ENCODE measurements at places on chromosomes 12 and 14.

GRCh38 chr12:124675881-124676713 lies 108.7 kb upstream of the NCOR2 start:
- no peak for DNase-seq

GRCh38 chr14:105147671-105148603 lies 20.6 kb downstream of the JAG2 start:
- DNase-seq: no peak

GRCh38 chr14:104102282-104102914 lies 16.9 kb downstream of the ASPG start:
- DNase-seq: no peak

GRCh38 chr12:52024845-52025230 lies 18.1 kb downstream of the TAMALIN start:
- peak; percentile 31 for DNase-seq

- no peak for DNase-seq
These were observed 153.1 kb downstream of the TMEM117 start for GRCh38 chr12:43988838-43989560.

DNA sequence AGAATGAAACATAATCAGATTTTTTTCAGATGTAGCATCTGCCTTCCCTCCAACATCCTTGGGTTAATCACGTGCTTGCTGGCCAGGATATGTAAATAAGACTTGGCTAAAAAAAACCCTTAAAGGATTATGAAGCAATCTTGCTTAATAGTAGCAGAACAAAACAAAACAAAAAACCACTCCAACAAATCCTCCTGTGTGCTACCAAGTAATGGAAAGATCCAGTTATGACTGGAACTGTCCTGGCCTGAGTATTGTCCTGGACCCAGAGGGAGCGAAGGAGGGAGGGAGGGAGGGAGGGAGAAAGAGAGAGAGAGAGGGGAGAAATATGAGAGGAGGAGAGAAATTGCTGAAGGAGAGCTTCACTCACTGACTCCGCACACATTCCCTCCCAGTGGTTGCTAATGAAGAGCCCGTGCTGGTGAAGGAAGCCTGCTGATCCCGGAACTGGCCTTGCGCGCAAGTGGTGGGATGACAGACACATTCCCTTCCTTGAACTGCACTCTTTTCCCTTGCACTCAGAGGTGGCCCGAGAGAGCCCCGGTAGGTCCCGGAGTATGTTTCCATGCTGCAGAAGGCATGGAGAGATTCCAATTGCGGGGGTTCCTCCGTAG lies 57.2 kb downstream of the HMGA2 start:
- no peak for DNase-seq

DNA sequence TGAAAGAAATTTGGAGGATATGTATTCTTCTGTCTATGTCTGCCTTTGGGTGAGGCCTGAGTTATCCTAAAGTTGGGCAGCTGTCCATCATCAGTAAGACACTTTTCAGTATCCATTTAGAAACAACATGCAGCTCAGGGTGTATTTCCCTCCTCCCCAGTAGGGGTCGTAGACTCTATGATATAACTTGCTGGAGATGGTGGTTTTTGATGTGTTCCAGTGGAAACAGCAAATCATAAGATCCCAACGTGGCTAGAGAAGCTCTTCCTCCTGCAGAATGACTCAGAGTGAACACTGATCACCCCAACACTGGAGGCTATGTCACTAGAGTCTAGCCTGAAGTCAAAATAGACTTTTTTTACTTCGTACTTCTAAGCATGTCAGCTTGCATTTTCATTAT lies 331.6 kb upstream of the STXBP6 start:
- DNase-seq: no peak

DNA sequence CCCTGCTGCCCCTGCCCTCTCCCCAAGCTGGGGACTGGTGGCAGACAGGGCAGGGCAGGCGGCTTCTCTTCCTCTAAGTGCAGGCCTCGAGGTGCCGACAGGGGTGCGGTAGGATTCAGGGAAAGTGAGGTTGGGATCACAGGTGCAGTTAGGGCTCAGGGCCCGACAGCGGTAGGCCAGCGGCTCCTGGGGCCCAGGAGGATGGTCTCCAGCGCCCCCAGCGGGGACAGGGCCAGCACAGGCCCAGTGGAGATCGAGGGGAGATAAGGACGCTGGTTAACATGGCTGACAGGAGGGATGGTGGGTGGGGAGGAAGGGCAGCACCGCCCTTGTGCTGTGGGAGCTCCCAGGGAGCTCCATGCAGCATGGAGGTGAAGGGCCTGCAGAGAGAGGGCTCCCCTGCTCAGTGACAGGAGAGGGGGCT lies 935 bp upstream of the CRIP1 start:
- DNase-seq: peak; percentile 80

DNA sequence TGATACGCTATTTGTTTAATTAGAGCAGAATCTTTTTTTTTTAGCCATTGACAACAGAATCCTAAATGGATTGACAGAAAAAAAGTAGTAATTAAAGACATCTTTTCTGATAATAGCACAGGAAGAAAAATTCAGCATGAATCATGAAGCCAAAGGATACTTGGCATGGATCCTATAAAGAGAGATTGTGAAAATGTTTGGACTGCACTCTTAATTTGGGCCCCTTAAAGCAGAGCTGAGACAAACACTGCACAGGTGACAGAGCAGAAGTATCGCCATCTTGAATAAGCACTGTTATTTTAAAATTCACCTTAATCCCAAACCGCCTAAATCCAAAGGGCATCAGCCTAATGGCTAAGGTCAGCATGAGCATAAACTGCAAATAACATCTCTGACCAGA lies 48.8 kb upstream of the SEL1L start:
- DNase-seq: no peak

DNA sequence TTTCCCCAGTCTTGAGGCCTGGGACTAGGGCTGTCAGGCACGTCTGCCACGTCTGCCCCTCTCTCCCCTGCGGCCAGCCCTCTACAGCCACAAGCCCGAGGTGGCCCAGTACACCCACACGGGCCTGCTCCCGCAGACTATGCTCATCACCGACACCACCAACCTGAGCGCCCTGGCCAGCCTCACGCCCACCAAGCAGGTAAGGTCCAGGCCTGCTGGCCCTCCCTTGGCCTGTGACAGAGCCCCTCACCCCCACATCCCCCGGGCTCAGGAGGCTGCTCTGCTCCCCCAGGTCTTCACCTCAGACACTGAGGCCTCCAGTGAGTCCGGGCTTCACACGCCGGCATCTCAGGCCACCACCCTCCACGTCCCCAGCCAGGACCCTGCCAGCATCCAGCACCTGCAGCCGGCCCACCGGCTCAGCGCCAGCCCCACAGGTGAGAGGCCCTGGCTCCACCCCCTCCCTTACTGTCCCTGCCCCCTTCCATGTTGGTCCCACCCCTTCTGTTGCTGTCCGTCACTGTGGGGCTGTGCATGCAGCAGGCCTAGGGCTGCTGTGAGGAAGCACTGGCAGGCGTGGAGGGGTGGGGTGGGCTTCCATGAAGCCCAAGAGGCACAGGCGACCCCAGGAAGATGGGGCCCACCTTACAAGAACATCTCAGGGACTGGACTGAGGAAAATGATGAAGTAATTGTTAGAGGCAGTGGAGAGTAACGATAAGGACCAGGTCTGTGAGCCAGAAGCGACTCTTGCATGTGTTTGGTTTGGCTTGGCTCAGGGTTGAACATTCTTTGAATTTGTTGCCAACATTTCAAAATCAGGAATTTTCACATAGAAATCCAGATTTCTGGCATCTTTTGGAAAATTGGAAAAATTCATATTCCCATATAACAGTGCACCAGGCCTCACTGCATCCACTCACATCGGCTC lies 16.8 kb downstream of the C12orf43 start:
- no peak for DNase-seq

DNA sequence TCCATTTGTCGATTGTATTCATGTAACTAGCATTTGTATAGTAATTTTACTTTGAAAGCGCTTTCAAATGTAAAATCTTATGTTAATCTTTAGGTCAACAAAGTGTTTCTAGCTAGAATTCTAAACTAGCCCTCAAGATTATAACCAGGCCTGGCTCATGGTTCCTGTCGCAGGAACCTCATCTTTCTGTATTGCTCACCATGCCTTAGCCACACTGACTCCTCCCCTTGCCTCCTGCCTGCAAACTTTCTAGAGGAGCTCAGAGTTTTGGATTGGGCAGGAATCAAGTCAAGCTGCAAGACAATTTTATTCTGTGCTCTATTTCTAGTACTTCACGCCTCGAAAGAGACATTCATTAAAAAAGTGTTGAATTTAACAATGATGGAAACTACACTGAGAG lies 99.8 kb downstream of the TGFB3 start:
- DNase-seq: no peak

DNA sequence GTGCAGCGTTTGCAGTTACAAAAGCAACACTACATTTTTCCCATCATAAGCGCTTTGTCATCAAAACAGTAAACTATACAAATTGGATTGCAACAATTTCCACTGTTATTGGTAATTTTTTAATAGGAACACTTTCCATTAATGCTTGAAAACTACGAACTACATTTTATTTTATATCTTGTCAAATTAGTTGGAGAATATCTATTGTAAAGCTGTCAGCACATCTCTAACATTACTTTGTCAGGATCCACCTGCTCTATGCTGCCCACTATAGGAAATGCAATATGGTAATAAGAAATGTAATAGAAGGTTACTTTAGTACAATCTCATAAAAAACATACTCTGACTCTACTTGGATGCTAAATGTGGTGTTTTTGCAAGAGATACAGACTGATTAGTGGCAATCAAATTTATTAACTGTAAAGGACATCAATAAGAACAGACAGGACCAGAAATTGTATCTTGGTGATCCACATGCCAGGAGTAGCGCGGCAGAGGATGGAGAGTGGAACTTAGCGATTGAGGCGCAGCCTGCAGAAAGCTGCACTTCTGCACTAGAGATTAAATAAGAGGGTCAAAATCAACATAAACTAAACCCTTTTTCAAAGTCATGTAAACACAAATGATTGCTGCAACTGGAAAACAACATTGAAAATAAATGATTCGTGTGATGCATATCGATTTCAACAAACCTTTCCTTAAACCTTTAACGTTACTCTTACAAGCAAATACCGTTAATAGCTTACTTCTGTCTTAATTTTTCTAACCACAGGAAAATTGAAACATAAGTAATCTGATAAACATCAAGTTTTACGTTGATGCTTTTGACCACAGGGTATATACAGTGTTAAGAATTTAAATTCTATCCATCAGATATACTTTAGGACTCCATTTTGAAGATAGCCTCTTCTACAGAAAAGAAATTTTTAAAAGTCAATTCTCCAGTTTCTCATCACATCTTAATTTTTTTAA lies 3.6 kb upstream of the ARID2 start:
- peak; percentile 70 for DNase-seq

GRCh38 chr12:93468008-93468371 lies 676 bp downstream of the MRPL42 start:
- DNase-seq: no peak

GRCh38 chr14:90447720-90448497 lies 51.1 kb downstream of the CALM1 start:
- no peak for DNase-seq

GRCh38 chr12:45893240-45893639 lies 97.1 kb downstream of the SCAF11 start:
- DNase-seq: no peak

GRCh38 chr12:62947364-62947763 lies 12.4 kb upstream of the PPM1H start:
- no peak for DNase-seq

DNA sequence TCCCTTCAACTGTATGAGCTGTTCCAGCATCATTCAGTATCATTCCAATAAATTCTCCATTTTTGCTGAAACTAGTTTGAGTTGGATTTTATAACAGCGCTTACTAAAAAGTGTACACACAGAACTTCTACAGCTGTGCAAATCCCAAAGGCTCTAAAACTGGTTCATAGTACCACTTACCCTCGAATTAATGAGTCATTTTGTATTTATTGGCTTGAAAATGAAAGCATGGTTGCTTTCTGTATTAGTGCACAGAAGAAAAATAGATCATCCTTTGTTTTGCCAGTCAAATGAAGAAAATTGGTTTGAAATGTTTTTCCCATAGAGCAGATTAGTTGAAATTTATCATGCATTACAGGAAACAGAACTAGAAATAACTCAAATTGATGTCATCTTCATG lies 268.3 kb upstream of the CPNE8 start:
- no peak for DNase-seq

DNA sequence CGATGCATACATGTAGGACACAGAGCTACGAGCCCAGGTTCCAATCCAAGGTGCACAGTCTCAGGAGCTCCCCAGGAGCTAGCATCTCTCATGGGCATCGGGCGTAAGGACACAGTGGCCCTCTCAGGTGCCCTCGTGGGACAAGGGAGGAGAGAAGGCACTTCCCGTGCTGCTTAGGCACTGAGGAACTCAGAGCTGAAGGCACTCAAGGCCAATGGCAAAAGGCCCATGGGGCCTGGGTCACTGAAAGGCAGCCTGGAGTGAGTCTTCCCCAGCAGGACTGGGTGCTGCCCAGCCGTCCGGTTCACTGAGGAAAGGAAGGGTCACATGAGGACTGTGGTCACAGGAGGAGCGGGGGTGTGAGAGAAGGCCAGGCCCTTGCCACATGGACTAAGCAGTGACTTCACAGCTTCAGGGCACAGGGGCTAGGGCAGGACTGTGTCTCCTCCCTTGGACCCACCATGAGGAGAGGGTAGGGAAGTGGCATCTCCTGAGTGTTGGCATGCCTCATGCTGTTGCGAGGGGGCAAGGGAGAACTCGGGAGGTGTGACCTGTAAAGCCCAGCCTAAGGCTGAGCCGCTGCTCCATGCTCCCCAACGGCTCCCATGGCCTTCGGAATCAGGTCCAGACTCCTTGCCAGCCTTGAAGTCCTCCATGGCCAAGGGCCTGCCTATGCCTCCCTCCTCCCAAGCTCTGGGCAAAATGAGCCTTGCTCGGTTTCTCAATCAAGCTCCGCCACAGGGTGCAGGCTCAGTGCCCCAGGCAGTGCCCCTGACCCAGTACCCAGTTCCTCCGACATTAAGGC lies 51.8 kb downstream of the CHGA start:
- no peak for DNase-seq

DNA sequence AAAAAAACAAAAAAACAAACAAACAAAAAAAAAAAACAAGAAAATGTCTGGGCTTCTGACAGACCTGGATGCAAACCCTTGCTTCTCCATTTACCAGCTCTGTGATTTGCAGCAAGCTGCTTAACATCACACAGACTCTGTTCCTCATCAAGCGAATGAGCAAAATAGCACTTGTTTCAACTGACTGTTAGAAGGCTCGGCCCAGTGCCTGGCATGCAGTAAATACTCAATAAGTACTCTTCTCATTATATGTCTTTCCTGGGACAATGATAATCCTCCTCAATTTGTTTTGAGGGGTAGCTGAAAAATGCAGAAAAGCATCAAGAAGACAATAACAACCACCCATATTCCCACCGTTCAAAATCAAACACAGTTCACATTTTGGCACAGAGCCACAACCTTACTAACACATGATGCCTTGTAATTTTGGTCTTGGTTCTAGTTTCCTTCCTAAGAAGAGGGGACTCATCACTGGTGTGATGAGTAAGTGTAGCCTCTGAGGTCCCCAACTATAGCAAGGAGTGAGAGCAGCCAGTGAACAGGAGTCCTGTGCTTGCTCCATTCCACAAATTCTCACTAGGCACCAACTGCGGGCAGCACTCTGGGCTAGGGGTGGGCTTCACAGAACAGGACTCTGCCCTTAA lies 60.4 kb downstream of the TTC7B start:
- no peak for DNase-seq

GRCh38 chr12:102948941-102949352 lies 8.5 kb upstream of the ASCL1 start:
- DNase-seq: peak; percentile 28
